ENCODE measurements at places on chromosomes 5 and 9.

GRCh38 chr5:141031006-141031405 is 20.2 kb upstream of the PCDHB1 start:
- DNase-seq, result no peak

DNA sequence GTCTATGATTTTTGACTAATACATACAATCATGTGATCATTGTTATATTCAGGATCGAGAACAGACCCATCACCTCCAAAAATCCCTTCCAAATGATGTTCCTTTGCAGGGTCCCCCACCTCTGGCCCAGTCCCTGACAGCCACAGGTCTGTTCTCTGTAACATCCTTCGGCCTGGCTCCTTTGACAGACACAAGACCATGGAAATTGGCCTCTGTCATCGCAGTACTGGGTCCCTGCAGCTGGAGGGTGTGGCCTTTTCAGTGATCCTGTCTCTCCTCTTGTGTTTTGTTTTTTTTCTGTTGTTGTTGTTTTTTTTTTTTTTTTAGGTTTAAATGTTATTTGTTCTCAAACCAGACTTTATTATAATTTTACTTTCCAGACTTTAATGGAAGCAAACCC is 27.4 kb upstream of the ANKRD33B start:
- no peak for DNase-seq

DNA sequence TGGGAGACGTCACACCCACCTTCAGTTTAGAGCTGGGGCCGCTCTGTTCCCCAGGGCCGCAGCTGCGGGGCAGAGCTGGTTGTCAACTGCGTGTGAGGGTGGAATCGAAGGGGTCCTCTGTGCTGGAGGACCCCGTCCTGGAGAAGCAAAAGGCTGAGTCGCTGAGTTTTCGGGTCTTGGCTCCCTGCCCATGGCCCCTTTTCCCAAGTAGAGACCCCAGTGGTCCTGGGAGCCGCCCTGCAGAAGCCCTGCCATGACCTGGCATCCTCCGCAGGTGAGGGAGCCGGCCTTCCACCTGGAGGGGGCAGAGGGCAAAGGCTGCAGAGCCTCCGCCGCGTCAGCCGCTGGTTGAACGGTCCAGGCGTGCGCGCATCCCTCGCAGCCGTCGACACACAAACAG is 90.4 kb upstream of the COL5A1 start:
- DNase-seq, result no peak

- DNase-seq, result no peak
Measured at GRCh38 chr9:93378276-93378675, 73.2 kb upstream of the FAM120A start.

GRCh38 chr5:28014779-28015178 is 976.4 kb upstream of the CDH9 start:
- DNase-seq, result no peak

- DNase-seq, result peak; percentile 42
Measured at GRCh38 chr9:88535226-88536022, 446 bp downstream of the NXNL2 start.

DNA sequence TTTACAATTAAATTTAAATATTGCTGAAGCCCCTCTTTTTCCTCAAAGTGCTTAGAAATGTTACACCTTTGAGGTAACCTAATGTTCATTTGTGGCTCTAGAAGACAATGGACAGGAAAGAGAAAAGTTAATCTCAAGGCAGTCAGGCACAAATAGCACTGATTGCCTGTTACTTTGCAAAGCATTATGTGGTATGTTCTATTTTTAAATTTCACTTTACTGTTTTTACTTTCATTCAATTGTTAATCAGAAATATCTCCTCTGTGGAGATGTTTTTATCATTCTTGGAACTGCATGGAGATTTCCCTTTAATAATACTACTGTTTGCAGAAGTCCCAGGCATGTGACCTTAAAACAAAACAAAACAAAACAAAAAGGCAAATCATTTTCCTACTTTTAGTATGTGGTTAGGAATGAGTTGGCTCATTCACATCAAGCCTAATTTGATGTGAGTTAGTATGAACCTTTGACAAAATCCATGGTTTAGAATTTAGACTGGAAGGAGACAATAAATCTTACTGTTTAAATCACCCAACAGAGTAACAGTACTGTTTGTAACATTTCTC is 67.5 kb downstream of the CWC27 start:
- DNase-seq, result no peak

DNA sequence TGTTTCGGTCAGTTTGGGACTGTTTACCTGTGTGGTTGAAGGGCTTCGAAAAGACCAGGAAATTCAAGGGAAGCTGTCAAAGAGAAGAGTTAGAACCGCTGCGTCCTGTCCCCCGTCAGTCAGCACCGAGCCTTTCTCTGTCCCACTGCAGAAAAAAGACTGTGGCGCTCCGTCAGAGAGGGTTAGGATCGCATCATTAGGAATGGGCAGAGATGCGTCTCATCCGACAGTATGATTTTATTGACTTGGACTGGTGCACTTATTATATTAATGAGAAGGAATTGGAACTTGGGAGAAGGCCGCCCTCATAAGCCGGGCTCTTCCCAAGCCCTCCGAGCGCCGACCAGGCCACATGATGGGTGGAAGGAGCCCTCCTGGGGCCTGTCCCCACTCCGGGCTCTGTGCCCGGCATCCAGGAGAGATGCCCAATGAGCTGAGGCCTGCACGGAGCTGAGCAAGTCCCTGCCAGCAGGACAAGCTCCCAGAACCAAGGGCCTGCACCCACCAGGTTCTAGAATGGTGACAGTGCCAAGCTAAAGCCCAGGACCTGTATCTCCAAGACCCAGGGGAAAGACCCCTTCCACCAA is 71.5 kb downstream of the NEK6 start:
- DNase-seq, result no peak

GRCh38 chr9:27280860-27281259 is 16.1 kb downstream of the EQTN start:
- no peak for DNase-seq

GRCh38 chr5:52771343-52772039 is 16.2 kb upstream of the ITGA1 start:
- peak; percentile 43 for DNase-seq

Measured in activated T-cell treated with anti-CD3 and anti-CD28 coated beads, Interleukin-2, amount 50 U/mL, for 24 hours (primary cell).